ENCODE measurements at places on chromosomes 13 and 19. TPM values are rescaled to one million over a fixed set of nuclear protein-coding genes. Genes with fewer than 3 reads are reported as not detected.

The PCCA gene
- total RNA-seq: 53.6 TPM

The LSM4 gene
- total RNA-seq: 68.4 TPM

The HSD17B14 gene
- 9.4 TPM for total RNA-seq

The TJP3 gene
- 0.39 TPM for total RNA-seq

The TRPC4 gene
- 0.84 TPM for total RNA-seq

The WDR62 gene
- 0.32 TPM for total RNA-seq

The CCDC159 gene
- total RNA-seq: 16.4 TPM

The GPR180 gene
- total RNA-seq: 15.7 TPM

The RAB3A gene
- total RNA-seq: 3.0 TPM

The ABCA7 gene
- total RNA-seq: 19.9 TPM

The KLK15 gene
- not detected for total RNA-seq

The VSTM2B gene
- total RNA-seq: not detected

The OR7D2 gene
- not detected for total RNA-seq

The KLK2 gene
- not detected for total RNA-seq

The URAD gene
- 1.7 TPM for total RNA-seq

The PDE4A gene
- total RNA-seq: 28.5 TPM

The TMEM59L gene
- total RNA-seq: 2.0 TPM

The SYNGR4 gene
- total RNA-seq: not detected

The EBPL gene
- 25.3 TPM for total RNA-seq

The WTIP gene
- 25.3 TPM for total RNA-seq

The PSMD8 gene
- total RNA-seq: 288 TPM

The ONECUT3 gene
- total RNA-seq: not detected

The MED26 gene
- total RNA-seq: 12.7 TPM

The IGFL3 gene
- not detected for total RNA-seq

The ZNF66 gene
- 4.2 TPM for total RNA-seq

The CD22 gene
- total RNA-seq: 1.3 TPM

The C1QTNF9B gene
- not detected for total RNA-seq

The CNN2 gene
- 124 TPM for total RNA-seq

The WDR87 gene
- not detected for total RNA-seq

The GRWD1 gene
- total RNA-seq: 39.0 TPM

The PGLYRP1 gene
- 1.6 TPM for total RNA-seq

The DAND5 gene
- total RNA-seq: not detected

The RFPL4A gene
- total RNA-seq: not detected

The TMC4 gene
- 1.6 TPM for total RNA-seq

The HAUS5 gene
- 6.4 TPM for total RNA-seq
